ENCODE measurements at places on chromosomes 16 and 17.

DNA sequence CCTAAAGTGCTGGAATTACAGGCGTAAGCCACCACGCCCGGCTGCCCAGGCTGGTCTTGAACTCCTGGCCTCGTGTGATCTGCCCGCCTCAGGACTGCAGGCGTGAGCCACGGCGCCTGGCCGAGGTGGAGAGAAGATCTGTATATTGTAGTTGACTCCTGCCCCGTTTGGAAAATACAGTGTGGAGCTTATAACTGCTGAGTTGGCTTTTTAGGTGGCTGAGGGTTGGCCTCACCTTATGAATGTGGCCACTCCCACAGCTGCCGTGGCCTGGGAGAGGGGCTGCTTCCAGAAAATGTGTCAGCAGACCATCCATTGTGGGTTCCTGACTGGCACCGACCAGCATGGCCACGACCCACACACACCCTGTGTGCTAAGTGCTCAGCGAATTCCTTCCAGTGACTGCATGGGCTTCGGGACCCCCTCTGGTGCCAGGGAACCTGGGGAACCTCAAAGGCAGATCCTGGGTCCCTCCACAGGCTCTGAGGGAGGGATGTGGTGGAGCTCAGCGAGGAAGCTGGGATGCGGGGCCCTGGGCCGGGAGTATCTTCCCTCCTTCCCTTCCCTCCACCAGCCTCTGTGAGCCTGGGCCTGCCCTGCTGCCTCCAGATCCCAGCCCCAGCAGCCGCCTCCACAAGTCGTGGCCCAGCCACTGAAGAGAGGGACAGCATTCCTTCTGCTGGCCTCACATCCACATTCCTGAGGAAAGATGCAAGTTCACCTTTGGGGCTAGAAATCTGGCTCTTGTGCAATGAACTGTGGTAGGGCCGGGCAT is 10.9 kb upstream of the RAB11FIP3 start:
- no peak for DNase-seq

GRCh38 chr17:43719578-43719977 is 39.0 kb downstream of the SOST start:
- DNase-seq: no peak

GRCh38 chr16:3652373-3653195 is 1.9 kb upstream of the DNASE1 start:
- DNase-seq: no peak

DNA sequence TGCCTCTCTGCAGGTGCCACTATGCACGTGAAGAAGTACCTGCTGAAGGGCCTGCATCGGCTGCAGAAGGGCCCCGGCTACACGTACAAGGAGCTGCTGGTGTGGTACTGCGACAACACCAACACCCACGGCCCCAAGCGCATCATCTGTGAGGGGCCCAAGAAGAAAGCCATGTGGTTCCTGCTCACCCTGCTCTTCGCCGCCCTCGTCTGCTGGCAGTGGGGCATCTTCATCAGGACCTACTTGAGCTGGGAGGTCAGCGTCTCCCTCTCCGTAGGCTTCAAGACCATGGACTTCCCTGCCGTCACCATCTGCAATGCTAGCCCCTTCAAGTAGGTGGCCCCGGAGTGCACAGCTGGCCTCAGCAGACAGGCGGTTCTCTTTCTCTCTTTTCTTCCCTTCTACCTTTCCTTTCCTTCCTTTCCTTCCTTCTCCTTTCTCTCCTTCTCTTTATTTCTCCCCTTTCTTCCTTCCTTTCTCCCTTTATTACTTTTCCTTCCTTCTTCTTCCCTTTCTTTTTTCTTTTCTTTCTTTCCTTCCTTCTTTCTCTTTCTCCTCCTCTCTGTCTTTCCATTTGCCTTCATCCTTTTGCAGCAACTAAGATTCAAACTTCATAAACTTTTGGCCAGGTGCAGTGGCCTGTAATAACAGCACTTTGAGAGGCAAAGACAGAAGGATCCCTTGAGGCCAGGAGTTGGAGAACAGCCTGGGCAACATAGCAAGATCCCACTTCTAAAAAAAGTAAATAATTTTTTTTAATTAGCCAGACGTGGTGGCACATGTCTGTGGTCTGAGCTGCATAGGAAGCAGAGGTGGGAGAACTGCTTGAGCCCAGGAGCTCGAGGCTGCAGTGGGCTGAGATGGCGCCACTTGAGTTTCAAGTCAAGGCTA is 46.7 kb downstream of the SCNN1B start:
- DNase-seq: no peak

GRCh38 chr16:56300242-56300623 is 108.9 kb downstream of the GNAO1 start:
- no peak for DNase-seq

DNA sequence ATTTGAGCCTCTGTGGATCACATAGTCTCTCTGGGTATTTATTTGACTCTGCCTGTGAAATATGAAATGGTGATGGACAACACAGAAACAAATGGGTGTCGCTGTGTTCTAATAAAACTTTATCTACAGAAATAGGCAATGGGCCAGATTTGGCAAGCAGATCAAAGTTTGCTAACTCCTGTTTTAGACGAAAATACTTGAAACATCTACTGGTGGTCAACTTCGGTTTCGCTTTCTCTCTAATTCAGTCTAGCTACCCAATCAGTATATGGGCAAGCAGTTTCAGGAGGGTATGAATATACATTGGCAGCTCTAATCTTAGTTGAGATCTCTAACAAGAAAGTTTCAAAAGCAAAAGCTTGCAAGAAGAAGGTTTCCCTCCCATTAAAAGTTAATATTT is 60.1 kb upstream of the DYNLRB2 start:
- DNase-seq: no peak

DNA sequence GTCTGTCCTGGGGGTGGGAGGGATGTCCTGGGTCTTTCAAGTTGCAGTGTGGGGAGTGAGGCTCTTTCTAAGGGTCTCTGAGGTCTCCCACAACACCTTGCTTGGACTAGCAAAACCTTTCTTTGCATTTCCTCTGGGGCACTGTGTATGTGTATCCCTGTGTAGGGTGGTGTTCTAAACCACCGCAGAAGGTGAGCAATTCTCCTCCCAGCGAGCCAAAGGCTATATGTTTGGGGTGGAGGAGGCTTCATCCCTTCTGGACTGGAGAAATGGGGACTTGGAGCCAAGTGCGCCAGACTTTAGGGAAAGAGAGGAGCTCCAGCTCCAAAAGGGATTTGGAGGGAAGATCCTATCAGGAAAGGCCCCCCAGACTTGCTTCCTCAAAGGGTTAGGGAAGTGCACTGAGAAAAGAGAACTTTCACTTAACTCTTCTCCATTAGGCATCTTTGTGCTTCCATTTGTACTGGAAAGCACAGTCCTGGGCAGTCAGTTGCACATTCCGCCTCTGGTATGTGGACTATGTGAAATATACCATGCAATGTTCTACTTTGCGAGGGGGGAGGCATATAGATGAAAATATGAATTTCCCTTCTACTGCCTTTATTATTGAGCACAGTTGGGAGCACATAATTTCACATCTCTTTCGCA is 18.9 kb upstream of the HOXB9 start:
- DNase-seq: no peak

GRCh38 chr16:12503191-12503590 is 300.5 kb downstream of the CPPED1 start:
- no peak for DNase-seq

- DNase-seq: no peak
These were observed 5.5 kb upstream of the SLFN12L start for GRCh38 chr17:35542990-35543389.

DNA sequence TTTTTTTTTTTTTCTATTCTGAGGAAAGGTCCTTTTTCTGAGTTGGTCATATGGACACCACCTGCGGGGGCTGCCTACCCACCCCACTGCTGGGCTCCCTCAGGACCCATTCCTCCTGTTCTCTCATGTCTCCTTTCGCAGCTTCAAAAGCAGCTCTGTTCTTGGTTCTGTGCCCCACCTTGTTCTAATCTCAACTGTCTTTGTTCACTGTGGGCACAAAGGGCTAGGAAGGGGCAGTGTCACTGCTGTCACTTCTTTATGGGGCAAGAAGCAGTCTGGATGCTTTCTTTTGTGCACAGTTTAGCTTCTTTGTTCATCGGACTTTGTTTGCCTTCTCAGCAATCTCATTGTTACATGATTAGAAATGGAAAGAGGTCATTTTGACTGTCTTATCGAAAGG is 7.1 kb downstream of the GOSR2 start:
- no peak for DNase-seq

- DNase-seq: no peak
These were observed 11.3 kb upstream of the PITPNM3 start for GRCh38 chr17:6567528-6568183.

GRCh38 chr16:30511509-30511908 is 14.9 kb downstream of the ZNF768 start:
- no peak for DNase-seq

- no peak for DNase-seq
These were observed 5.1 kb upstream of the SETD6 start for GRCh38 chr16:58510097-58510775.

DNA sequence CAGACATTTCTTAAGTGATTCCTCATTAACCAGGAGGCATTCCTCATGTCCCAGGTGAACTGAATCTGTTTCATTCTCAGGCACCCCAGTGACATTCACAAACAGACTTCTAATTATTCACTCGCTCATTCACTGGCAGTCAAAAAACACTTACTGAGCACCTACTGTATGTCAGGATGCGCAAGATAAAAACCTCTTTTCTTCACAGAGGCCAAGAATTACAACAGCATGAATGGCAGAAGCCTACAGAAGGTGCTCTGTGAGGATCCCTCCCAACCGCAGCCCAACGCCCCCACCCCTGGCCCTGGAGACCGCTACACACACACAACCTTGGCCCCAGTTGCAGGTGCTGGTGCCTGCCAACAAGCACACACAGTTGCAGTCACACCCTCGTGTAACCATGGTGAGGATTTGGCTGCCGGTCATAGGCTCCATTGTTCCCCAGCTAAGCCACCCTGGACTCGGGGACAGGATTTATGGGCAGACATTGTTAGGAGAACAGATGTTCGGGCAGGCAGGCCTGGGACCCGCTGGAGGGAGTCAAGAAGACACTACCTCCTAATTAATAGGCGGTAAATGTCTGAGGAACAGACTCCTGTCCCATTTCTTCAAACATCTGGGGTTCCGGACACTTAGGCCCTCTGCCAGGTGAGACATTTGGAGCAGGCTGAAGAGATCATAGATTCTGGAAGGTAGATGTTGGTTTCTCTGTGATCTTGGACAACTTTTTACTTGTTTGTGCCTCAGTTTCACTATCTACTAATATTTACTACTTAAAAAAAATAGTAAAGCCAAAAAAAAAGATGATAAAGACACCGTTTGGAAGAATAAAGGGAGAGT is 43.2 kb downstream of the CUEDC1 start:
- no peak for DNase-seq

- DNase-seq: no peak
These were observed 28.2 kb downstream of the ITGAE start for GRCh38 chr17:3772764-3773163.

GRCh38 chr16:72609066-72609465 is 437.1 kb upstream of the PMFBP1 start:
- DNase-seq: no peak

DNA sequence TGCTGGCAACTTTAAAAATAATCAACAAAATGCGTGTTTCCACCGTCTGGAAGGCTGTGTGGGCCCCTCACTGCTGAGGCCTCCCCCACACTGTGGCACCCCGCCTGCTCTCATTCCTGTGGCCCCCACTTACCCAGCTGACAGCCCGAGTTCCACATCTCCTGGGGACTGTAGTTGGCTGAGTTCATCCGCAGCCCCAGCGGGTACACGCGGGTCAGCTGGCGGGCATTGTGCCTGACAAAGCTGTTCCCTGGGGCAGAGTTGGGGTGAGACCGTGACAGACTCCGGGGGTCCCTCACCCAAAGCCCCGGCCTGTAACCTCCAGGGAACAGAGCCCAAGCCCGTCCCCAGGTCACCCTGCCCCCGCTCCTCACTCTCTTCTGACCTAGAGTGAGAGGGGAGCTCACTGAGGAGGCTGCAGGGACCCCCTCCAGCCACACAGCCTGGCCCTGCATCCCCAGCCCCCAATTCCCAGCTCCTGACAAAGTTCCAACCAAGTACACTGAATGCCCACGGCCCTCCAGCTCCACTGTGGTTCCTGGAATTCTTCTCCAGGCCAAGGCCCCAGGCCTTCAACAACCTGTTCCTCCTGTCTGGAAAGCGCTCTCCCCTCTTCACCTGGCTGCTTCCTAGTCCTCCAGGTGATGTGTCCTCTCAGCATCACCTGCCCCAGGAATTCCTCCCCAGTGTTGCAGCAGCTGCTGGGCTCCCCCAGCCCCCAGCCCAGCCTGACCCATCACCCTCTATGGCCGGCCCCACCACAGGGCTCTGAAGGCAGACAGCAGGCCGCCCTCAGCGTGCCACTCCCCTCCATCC is 18.0 kb downstream of the PLCD3 start:
- DNase-seq: no peak

DNA sequence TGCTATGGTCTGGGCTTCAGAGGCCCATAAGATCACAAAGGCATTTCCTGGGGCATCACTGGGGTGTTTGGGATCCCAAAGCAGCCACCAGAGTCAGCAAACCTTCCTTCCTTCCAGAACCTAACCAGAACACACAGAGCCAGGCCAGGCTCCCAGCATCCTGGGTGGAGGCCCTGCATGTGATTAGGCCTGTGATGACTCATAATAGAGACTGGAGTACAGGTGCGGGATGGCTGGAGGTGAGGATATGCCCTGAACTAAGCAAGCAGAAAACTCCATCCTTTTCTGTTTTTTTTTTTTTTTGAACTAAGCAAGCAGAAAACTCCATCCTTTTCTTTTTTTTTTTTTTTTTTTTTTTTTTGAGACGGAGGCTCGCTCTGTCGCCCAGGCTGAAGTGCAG is 17.7 kb upstream of the GFOD2 start:
- no peak for DNase-seq

GRCh38 chr16:1366060-1366711 is 14.5 kb downstream of the GNPTG start:
- no peak for DNase-seq

- no peak for DNase-seq
These were observed 24.4 kb downstream of the YPEL2 start for GRCh38 chr17:59355702-59356325.

DNA sequence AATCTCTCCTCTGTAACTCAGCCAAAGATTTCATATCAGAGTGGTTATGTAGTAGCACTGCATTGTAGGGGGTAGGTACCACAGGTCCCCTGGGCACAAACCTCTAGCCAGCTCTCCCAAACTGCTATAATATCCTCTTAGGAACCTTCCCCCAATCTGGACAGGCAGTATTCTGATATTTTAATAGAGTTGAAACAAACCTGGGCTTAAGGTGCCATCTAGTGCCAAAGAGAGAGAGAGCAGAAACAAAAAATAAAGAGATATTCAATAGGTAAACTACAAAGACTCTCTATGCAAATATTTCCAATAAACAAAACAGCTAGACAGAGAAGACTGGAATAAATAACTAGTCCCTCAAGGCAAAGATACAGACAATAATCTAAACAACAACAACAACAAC is 1070.0 kb downstream of the CDH11 start:
- no peak for DNase-seq

GRCh38 chr17:45101883-45102811 is 30.2 kb downstream of the PLCD3 start:
- DNase-seq: no peak

DNA sequence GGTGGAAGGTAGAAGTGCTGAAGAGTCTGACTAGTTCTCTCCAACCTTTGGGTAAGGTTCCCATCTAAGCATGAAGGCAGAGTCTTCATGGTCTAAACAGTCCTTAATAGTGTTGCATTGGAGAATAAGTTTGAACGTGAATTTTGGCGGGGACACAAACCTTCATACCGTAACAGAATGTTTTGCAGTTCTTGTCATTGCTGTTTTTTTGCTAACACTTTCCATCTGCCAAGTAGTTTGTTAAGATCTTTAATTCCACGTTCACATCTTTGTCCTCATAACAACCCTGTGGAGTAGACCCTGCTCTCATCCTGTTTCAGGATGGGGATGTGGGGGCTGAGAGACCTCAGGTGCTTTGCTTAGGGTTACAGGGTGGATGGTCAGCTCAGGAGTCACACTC is 936.9 kb upstream of the EEF2KMT start:
- DNase-seq: no peak

Measured in stimulated activated CD8-positive, alpha-beta memory T cell treated with anti-CD3 and anti-CD28 coated beads, Interleukin-7, amount 100 ng/mL, for 1 hour (primary cell).